ENCODE measurements at places on chromosomes 4 and X.

DNA sequence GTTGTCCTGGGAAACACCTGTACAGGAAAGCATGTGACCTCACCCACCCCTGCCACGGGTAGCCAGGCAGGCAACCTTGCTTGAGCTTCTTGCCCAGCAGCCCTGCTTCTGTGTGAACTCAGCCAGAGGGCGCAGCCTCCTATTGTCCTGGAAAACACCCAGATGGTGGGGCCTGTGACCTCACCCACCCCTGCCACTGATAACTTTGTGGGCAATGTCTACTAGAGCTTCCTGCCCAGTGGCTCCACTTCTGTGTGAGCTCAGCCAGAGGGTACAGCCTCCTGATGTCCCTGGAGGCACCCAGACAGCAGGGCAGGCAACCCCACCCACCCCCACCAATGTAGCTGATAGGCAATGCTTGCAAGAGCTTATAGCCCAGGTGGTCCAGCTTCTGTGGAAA lies 146.3 kb downstream of the DTHD1 start:
- DNase-seq, result no peak

- DNase-seq, result no peak
These were observed 34.3 kb downstream of the MECP2 start for GRCh38 chrX:154063234-154063633.

DNA sequence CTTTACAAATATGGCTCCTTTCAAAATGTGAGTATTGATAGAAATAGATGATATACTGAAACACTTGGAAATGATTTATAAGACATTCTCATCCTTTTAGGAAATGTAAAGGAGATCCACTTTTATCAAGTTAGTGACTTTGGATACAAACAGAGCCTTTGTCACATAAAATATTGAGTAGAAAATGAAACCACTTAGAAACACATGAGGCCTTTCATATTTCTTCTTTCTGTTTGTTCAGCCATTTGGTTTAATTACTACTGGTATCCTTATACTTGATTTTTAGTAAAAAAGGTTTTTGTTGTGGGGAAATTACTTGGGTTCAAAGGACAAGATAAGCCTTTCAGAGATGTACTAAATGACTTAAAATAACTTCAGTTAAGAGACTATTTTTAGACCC lies 4.1 kb downstream of the STOX2 start:
- no peak for DNase-seq

- no peak for DNase-seq
These were observed 420 bp downstream of the CC2D2A start for GRCh38 chr4:15470128-15470475.

GRCh38 chr4:173990869-173991210 lies 292.6 kb downstream of the FBXO8 start:
- no peak for DNase-seq

GRCh38 chr4:78885598-78885997 lies 53.6 kb downstream of the PAQR3 start:
- no peak for DNase-seq

- DNase-seq, result no peak
These were observed 48.0 kb upstream of the MYOZ2 start for GRCh38 chr4:119087656-119088055.

GRCh38 chr4:140789759-140790158 lies 33.6 kb upstream of the TBC1D9 start:
- DNase-seq, result no peak

DNA sequence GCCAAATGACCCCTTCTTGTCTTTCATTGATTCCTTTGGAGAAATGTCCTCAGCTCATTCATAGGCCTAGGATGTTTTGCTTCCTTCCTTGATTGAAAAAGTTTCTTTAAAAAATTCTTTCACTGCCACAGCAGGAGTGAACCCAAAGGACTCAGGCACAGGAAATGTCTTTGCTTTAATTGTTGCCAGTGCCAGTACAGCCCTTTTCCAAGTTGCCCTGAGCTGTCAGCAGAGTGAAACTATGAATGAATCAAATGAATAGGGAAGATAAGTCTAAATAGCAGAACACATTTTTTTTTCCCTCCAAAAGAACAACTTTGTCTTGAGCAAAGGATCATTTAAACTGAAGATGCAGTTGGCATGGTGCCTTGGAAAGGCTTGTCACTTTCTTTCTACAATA lies 63.8 kb upstream of the SLC4A4 start:
- DNase-seq, result no peak

DNA sequence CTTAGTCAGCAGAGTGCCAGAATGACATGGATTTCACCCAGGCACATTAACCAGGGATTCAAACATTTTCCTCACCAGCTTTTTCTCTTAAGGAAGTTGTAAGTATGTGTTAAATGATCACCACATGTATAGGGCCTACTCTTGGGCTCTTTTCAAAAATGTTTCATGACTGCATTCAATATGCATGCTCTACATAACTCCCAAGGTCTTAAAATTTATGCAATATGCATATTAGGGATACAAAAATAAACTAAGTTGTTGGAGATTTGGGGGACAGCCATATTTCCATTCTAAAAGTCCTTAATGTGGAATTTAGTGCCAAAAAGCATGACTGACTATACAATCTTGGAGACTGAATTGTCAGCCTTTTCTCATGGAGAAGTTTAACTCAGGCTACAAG lies 25.0 kb upstream of the TRPC5OS start:
- DNase-seq, result no peak

DNA sequence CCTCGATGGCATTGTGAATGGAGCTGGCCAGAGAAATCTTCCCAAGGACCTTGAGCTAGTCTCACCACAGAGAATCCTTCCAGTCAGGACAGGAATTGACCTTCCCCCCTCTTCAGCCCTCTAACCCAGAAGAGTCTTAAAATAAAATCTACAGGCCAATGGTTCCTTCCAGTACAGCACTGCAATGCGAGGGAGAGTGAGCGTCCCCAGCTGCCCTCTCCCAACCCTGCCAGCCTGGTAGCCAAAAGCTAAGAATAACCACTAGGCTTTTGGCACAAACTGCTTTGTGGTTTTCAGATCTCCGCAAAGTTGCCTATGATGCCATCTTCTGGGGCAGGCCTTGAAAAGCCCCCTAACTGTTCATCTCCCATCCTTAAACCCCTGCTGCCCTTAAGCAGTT lies 175.1 kb downstream of the AR start:
- no peak for DNase-seq

GRCh38 chrX:104310090-104310489 lies 55.4 kb upstream of the ESX1 start:
- no peak for DNase-seq

Measured in T-helper 9 cell (primary cell).